ENCODE measurements at places on chromosomes 13 and 19.

- DNase-seq, result no peak
Observed at GRCh38 chr13:40530961-40531360, 135.5 kb downstream of the FOXO1 start.

DNA sequence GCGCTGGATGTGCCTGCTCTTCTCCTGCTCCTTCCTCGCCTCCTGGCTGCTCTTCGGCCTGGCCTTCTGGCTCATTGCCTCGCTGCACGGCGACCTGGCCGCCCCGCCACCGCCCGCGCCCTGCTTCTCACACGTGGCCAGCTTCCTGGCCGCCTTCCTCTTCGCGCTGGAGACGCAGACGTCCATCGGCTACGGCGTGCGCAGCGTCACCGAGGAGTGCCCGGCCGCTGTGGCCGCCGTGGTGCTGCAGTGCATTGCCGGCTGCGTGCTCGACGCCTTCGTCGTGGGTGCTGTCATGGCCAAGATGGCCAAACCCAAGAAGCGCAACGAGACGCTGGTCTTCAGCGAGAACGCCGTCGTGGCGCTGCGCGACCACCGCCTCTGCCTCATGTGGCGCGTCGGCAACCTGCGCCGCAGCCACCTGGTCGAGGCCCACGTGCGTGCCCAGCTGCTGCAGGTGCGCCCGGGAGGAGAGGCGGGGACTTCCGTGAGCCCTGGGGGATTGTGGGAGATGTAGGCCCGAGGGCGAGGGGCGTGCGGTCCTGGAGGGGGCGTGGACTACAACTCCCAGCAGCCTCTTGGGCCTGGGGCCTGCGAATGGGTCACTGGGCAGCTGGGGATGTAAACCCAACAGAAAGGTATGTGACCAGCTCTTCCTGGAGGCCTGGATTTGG is 6.7 kb downstream of the KCNJ14 start:
- no peak for DNase-seq

DNA sequence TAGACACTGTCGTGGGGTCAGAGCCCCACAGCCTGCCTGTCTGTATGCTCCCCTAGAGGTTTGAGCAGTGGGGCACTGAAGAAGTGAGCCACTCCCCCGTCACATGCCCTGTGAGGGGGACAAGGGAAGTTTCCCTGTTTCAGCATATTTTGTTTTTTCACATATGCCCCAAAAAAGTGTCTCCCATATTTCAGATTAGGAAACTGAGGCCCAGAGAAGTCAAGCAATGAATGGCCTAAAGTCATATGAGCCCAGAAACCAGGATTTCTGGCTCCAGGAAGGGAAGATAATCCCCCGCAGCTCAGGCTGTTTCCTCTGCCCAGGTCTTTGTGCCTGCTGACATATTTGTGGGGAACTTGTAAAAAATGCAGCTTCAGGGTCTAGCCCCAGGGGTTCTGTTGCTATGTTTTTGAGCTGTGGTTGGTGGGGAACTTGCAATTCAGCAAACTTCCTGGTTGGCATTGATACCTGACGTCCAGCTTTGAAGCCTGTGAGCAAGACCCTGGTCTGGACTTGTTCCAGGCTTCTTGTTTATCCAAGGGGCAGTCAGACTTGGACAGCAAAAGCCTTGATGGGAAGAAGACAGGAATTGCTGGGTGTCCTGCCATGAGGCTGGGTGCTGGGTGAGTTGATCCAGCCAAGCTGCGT is 9.5 kb downstream of the RASL11A start:
- no peak for DNase-seq

DNA sequence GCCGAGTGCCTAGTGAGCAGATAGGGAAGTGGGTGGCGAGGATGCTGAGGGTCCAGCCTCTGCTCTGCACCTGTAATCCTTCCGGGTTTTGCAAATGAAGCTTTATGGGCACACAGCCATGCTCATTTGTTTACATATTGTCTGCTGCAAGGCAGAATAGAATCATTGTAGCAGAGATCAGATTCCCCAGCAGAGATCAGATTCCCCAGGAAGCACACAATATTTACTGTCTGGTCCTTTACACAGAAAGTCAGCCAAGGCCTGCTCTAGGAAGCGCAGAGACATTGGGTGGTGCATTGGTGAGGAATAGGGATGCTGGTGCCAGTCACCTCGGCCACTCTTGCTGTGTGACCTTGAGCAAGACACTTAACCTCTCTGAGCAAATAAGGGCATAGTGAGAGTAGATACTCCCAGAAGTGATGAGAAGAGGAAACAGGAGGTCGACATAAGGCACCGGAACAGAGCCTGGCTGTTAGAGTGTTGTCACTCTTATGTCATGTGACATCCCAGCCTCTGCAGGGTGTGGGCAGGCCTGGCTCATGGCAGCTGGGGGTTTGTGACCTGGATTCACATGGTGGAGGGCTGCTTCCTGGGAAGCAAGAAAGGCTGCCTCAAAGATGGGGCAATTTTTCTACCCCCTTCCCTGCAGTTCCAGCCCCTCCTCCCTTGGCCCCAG is 25.6 kb downstream of the CARM1 start:
- no peak for DNase-seq

GRCh38 chr13:38264363-38265131 is 85.1 kb upstream of the UFM1 start:
- DNase-seq, result no peak

GRCh38 chr13:42047561-42048341 is 697 bp upstream of the DGKH start:
- DNase-seq, result peak; percentile 49

GRCh38 chr13:100130092-100130491 is 41.2 kb downstream of the PCCA start:
- DNase-seq, result no peak

- peak; percentile 88 for DNase-seq
Observed at GRCh38 chr19:1248786-1249297, 459 bp downstream of the MIDN start.

GRCh38 chr13:42977219-42977659 is 14.8 kb downstream of the EPSTI1 start:
- DNase-seq, result no peak

DNA sequence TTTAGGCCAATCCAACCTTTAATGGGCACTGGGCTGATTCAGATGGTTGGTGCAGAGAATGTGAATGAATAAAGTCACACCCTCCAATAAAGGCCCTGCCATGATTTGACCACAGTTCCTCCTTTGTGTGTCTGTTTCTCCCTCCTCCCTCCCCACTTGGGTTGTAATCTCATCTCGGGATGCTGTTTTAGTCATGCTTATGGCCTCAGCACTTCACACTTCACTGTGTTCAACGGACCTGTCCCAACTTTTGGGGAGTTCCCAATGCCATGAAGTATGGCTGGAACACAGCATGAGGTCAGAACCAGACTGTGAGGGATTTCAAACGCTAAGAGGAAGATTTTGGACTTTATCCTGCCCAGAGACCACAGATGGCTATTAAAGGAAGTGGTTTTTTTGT is 5.6 kb upstream of the RAB8A start:
- DNase-seq, result no peak

GRCh38 chr13:67186995-67187569 is 43.1 kb downstream of the PCDH9 start:
- DNase-seq, result no peak
